ENCODE measurements at places on chromosomes 7 and 10. TPM values are rescaled to one million over a fixed set of nuclear protein-coding genes. Genes with fewer than 3 reads are reported as not detected.

GRCh38 chr7:1647961-1648672 is 22.0 kb upstream of the ELFN1 start:
- no peak for DNase-seq
- no peak overlapping the region for H3K4me3 ChIP-seq
- H3K27ac ChIP-seq = no peak overlapping the region

DNA sequence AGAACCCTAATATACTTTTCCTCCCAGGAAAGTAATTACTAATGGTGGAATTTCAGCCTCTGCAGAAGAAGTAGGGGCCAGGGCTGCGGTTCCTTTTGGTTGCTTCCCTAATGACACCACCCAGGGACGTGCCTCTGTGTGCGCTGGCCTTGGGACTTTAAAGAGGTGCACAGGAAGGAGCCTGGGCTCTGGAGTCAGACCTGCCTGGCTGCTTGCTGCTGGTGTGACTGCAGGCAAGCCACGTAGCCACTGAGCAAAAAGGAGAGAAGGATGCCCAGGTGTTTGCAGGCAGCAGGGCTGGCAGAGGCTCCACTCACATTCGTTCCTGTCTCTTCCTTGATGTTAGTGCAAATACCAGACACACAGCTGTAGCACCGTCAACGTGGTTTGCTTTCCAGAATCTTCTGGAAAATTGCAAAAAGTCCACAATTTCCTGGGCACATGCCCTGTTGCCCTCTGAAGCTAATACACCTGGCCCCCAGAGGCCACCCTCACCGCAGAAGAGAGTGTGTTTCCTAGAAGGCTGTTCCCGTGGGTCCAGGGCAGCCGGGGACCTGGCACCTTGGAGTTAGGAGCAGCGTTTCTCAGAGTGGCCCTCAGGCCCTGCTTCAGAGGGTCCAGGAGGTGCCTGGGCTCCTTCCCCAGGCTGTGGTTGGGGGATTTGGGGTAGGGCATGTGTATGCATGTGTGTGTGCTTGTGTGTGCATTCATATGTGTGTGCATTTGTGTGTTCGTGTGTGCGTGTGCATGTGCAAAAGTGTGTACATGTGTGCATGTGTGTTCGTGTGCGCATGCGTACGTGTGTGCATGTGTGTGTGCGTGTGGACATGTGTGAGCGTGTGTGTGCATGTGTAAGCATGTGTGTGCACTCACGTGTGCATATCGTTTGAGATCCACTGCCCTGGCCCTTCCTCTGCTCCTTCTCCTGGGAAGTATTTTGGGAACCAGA is 12.8 kb upstream of the PRKAG2 start:
- peaks cover 43% of the 10 kb centered on the region for H3K27me3 ChIP-seq
- no peak for DNase-seq
- H3K4me3 ChIP-seq = no peak overlapping the region
- no peak overlapping the region for H3K27ac ChIP-seq

GRCh38 chr10:78539247-78539766 is 505.6 kb downstream of the RPS24 start:
- no peaks in the 10 kb centered on the region for H3K36me3 ChIP-seq
- peaks cover 14% of the 10 kb centered on the region for H3K27me3 ChIP-seq
- no peak overlapping the region for H3K27ac ChIP-seq
- H3K4me1 ChIP-seq = peaks cover 6% of the 10 kb centered on the region
- no peak overlapping the region for H3K4me3 ChIP-seq
- no peak for DNase-seq

DNA sequence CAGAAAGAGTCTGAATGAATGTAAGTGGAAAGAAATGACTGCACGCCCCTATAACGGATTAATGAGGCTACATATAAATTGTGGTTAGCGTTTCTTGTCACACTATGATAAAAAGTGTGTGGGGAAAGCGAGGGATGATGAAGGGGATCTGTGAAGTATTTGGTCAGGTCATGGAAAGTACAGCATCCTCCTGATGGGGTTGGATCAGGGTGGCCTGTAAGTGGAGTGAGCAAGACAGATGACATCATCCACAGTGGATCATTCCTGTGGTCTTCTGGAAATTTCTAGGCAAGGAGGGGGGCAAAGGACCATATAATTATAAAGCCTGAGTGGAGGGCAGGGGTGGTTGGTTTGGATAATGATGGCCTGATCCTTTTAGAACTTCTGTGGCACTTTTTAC is 606.0 kb downstream of the INHBA start:
- no peak for DNase-seq
- H3K4me3 ChIP-seq = no peak overlapping the region
- H3K27ac ChIP-seq = no peak overlapping the region
- H3K4me1 ChIP-seq = no peaks in the 10 kb centered on the region

DNA sequence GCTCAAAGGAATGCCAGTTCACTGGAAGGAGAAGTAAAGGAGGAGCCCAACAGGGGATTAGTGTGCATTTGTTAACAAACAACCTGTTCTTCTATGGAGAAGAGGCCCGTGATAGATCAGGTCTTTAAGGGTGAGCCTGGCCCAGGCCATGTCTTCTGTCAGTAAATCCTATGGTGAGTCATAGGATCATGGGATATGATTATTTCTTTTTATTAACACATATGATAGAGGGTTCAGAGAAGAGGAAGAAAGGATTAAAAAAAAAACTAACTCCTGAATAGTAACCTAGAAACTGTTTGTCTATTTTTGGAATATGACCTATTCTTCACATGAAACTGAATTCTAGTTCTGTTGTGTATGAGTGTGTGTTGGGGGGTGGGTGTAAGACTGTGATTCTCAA is 70.4 kb downstream of the GPR158 start:
- H3K27me3 ChIP-seq = no peaks in the 10 kb centered on the region
- no peak overlapping the region for H3K27ac ChIP-seq
- no peaks in the 10 kb centered on the region for H3K4me1 ChIP-seq
- H3K36me3 ChIP-seq = no peaks in the 10 kb centered on the region
- H3K4me3 ChIP-seq = no peak overlapping the region

- H3K27ac ChIP-seq = no peak overlapping the region
- no peaks in the 10 kb centered on the region for H3K4me1 ChIP-seq
- no peak overlapping the region for H3K4me3 ChIP-seq
- no peaks in the 10 kb centered on the region for H3K36me3 ChIP-seq
Observed at GRCh38 chr10:128962182-128962581, 504.9 kb upstream of the MGMT start.

- H3K27ac ChIP-seq = no peak overlapping the region
- no peaks in the 10 kb centered on the region for H3K36me3 ChIP-seq
- DNase-seq = no peak
- no peaks in the 10 kb centered on the region for H3K27me3 ChIP-seq
Observed at GRCh38 chr10:44279426-44280126, 105.3 kb downstream of the CXCL12 start.

GRCh38 chr7:70104243-70104642 is 506.0 kb downstream of the AUTS2 start:
- H3K27me3 ChIP-seq = no peaks in the 10 kb centered on the region
- no peak overlapping the region for H3K27ac ChIP-seq
- no peak overlapping the region for H3K4me3 ChIP-seq
- no peak for DNase-seq
- no peaks in the 10 kb centered on the region for H3K4me1 ChIP-seq
- H3K36me3 ChIP-seq = no peaks in the 10 kb centered on the region

DNA sequence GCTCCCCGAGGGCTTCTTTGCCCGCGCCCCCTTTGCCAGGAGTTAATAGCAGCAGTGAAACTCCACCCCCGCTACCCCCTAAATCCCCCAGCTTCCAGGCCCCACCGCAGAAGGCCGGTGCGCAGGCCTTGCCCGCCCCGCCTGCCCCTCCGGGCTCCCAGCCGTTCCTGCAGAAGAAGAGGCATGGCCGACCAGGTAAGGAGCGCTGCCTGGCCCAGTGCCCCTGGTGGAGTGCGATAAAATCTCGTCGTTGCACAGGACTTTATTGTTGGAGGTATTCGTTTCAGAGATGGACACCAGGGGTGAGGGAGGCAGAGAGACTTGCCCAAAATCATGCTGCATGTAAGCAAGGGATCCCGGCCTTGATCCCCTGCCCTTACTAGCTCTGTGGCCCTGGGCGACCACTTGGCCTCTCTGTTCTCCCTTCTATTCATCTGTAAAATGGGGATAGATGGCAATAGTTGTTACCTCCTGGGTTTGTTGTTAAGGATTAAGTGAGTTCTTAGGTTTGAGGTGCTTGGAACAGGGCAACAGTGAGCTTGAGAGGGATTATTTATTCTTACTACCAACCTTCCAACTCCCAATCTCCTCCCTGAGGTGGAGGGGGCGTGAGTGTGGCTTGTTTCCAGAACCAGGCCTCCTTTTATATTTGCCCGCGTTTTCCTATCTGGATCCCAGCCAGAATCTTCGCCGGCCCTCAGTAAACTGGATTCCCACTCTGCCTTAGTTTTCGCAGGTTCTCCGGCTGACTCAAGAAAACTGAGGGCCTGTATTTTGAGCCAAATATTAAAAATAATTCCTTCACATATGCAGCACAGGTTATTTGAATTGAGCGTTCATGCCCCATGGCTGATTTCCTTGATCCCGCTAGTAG is 78.3 kb downstream of the WIPF3 start:
- H3K27ac ChIP-seq = no peak overlapping the region

DNA sequence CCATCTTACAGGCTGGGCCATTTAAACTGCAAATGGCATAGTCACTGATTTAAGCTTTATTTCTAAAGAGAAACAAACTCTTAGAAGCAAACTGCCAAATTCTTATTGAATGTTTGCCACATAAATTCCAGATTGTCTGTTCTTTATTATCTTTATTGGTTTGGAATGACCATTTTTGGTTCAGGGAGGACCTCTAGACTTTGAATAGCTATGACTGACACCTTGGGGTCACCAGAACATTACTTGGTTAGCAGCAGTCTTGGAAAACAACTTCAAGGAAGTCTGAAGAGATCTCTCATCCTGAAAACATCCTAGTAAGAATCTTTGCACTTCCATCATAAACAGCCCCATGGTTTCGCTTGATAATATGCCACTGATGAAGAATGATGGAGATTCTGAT is 197.1 kb downstream of the SUGCT start:
- no peak overlapping the region for H3K4me3 ChIP-seq
- H3K4me1 ChIP-seq = no peaks in the 10 kb centered on the region
- no peaks in the 10 kb centered on the region for H3K36me3 ChIP-seq

Gene LIPF
- not detected for total RNA-seq

- H3K36me3 ChIP-seq = peaks cover 5% of the 10 kb centered on the region
- no peak overlapping the region for H3K4me3 ChIP-seq
- peaks cover 1% of the 10 kb centered on the region for H3K4me1 ChIP-seq
- H3K27ac ChIP-seq = no peak overlapping the region
- DNase-seq = no peak
Observed at GRCh38 chr10:46250481-46250880, 36.3 kb upstream of the ANTXRL start.

- no peak overlapping the region for H3K4me3 ChIP-seq
- H3K27me3 ChIP-seq = no peaks in the 10 kb centered on the region
- DNase-seq = no peak
- no peaks in the 10 kb centered on the region for H3K4me1 ChIP-seq
- H3K36me3 ChIP-seq = no peaks in the 10 kb centered on the region
Observed at GRCh38 chr10:17907641-17908040, 44.1 kb upstream of the SLC39A12 start.

GRCh38 chr10:15461353-15462108 is 90.4 kb upstream of the FAM171A1 start:
- H3K4me3 ChIP-seq = no peak overlapping the region
- H3K27me3 ChIP-seq = peaks cover 17% of the 10 kb centered on the region
- no peak for DNase-seq
- H3K4me1 ChIP-seq = no peaks in the 10 kb centered on the region
- no peaks in the 10 kb centered on the region for H3K36me3 ChIP-seq
- H3K27ac ChIP-seq = no peak overlapping the region

Measured in activated CD8-positive, alpha-beta memory T cell treated with anti-CD3 and anti-CD28 coated beads, Interleukin-2, amount 10 ng/mL, durations not matched to agents 7 days and 5 days (primary cell).